Activated CD4-positive, alpha-beta T cell treated with anti-CD3 and anti-CD28 coated beads, Interleukin-2, amount 50 U/mL, for 48 hours (primary cell): ENCODE measurements at places on chromosomes 13 and 19.
A peak's percentile ranks its signal among the peaks of the same experiment; 100 is the strongest.

DNA sequence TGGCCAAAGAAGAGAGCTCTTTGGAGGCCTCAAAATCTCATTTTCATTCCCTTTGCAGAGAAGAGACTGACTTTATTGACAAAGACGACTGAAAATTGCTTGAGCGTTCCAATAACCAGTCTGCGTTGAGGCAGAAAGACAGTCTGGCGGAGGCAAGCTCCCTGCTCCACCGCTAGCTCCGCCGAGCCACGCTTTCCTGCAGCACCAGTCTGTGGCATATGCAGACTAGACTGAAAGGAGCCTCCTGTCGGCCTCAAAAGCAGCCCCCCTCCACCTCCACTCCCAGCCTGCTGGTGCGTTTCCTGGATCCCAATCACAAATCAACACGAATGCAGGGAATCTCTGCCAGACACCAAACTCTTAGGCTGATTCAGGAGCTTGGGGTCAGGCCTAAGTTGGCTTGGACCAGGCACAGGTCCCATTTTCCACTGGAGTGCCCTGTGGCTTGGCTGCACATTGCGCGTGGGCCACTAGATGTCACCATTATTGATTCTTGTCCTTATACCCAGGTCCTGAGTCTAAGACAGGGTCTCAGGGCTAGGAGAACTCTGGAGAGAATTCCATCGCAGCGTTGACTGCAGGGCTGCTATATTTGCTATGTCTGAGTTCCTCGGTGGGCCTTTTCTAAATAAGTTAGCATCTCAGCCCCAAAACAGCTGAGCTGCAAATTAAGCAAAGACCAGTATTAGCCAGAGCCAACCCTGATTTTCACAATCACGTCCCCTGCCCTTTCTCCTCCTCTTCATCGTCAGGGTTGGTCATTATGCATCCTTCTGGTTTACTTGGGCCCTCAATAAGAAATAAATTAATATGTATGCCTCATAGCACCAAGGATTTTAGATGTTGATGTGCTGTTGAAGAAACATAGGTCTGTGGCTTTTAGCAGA lies 5.2 kb upstream of the ZNF507 start:
- DNase-seq = peak; percentile 63

GRCh38 chr13:106376401-106377112 lies 158.9 kb downstream of the EFNB2 start:
- DNase-seq = no peak

DNA sequence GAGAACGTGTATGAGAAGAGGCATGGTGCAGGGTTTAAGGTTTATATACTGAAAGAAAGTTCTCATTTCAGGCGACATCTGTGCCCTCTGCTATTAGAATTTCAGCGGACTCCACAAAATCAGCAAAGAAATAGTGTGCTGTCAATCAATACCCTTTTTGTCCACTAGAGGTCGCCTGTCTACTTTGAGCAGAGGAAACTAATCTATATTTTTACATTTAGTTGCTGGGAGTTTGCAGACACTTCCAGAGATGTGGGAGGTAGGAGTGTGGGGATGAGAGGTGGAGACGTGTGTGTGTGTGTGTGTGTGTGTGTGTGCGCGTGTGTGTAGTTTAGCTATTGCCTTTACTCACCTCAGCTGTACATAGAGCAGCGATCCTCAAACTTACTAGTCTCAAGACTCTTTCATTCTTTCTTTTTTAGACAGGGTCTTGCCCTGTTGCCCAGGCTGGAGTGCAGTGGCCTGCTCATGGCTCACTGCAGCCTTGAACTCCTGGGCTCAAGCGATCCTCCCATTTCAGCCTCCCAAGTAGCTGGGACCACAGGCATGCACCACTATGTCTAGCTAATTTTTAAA lies 9.7 kb downstream of the INAFM1 start:
- DNase-seq = no peak

DNA sequence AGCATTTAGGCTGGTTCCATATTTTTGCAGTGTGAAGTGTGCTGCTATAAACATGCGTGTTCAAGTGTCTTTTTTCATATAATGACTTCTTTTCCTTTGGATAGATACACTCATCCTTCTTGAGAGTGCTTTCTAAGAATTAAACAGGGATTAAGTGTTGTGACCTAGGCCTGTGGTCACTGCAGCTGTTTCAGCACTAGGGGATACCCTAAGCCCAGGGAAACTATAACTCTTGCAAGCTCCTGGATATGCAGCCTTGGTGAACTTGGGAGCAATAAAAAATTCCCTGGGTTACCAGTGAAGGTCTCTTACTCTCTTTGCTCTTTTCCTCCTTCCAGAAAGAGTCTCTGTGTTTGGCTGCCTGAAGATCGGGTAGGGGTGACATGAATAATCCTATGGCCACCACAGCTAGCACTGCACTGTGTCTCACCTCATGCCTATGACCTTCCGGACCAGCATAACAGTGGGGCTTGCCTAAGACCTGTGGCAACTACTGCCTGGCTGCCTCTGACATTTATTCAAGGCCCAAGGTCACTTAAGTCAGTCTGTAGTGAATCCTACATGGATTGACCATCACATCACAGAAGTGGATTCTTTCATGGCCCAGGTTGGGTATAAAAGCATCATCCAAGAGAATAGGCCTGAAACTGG lies 799.7 kb downstream of the DACH1 start:
- DNase-seq = no peak

DNA sequence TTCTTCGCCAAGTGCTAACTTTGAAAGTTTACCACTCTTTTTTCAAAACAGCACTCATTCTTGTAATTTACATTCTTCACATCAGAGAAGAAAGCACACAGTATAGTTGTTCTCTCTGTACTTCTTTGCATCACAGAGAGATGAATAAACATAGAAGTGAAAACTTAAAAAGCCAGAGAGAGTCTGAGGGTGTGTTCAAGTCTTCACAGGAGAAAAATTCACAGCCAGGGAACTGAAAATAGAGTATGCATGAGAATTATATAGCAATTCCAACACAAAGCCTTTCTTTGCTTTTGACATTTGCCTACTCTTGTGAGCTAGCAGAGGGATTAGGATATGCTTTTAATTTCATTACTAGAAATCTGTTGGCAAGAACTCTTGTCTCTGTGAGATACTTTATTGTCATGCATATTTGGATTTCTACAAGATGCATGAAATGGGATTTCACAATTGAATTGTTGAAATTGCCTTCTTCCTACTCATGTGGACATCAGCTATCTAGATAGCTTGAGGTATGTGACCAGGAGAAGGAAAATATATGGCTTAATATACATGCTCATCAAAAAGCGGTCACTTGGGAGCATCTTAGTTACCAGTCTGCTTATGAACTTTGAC lies 166.1 kb downstream of the SLC7A1 start:
- no peak for DNase-seq

- DNase-seq = no peak
These were observed 672.5 kb upstream of the PCDH20 start for GRCh38 chr13:62088165-62088564.

DNA sequence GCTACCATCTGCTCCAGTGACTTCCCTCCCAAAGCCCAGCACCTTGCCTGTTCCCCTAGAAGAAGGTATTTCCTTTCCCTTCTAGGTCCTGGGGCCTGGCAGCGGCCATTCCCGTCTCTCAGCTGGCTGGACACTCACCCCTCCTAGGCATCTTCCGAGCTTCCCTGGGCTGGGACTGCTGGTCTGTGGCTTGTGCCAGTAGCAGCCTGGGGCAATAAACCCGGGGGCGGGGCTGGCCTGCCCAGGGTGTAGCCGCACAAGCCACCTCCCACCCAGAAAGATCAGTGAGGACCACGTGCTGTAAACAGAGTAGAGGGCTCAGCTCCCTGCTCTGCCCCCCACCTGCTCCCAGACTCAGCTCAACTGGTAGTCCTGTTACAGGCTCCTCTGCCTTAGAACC lies 15.0 kb downstream of the LIPE start:
- DNase-seq = no peak

GRCh38 chr19:38055655-38056521 lies 148.9 kb downstream of the SIPA1L3 start:
- no peak for DNase-seq

- no peak for DNase-seq
These were observed 1244.2 kb downstream of the DIAPH3 start for GRCh38 chr13:58919551-58919950.

DNA sequence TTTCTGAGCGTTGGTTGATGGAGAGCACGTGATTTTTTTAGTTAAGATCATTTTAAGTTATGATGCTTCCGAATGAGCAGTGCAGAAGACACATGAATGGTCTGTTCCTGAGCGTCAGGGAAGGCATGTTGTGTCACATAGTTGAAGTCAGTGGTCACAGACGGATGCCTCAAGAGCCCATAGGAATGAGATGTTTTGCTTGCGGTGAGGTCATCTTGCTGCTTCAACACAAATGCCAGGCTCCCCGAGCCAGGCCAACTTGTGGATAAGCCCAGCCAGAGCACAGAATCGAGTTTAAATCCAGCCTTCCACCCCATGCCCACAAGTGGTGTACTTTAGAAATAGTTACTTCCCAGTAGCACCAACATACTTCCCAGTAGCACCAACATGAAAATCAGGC lies 5.4 kb downstream of the UPF3A start:
- no peak for DNase-seq

- peak; percentile 98 for DNase-seq
These were observed 1.2 kb downstream of the LDLR start for GRCh38 chr19:11090264-11090996.

GRCh38 chr19:40091205-40092129 lies 724 bp upstream of the ZNF780A start:
- no peak for DNase-seq

DNA sequence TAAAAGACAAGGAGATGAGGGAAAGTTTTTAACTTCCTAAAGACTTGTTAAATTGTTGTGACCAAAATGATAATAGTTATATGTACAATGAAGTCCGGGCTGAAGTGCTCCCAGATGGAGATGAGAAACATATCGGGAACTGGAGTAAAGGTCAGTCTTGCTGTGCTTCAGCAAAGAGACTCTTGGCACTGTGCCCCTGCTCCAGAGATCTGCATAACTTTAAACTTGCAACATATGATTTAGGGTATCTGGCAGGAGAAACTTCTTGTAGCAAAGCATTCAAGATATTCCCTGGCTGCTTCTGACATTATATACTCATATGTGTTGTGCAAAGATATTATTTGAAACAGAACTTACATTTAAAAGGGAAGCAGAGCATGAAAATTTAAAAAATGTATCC lies 786.6 kb upstream of the SLITRK6 start:
- no peak for DNase-seq

DNA sequence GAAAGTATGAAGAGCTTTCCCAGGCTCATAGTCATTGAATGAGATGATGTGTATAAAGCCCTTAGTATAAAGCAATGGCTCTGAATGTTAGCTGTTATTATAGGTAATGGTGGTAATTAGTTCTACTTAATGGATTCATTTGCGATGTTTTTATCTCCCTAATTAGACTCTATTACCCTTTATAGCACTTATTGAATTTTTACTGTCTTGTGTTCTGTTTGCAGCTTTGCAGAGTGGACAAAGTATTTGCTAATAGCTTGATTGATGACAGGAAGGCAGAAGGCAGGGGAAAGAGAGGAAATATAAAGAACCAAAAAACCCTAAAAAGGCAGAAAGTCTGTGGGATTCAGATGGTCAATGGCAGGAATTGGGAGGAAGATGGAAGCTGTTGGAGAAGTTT lies 524.4 kb upstream of the SPRY2 start:
- DNase-seq = no peak

DNA sequence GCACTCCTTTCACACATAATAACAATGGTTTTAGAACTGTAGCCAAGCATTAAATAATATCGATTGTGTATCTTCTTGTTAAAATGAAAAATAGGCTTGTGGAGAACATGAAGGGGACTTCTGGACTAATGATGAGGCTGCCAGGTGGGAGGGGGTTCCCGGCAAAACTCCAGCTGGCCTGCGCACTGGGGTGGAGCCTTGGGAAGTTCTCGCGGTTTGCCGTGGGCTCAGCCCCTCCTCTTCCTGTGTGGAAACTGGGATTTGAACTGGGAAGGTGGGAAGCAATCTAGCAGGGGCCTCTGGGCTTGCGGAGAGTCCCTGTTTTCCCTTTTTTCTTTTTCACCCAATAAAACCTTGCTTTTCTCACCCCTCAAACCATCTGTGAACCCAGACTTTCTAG lies 113.7 kb upstream of the SLITRK1 start:
- DNase-seq = no peak

DNA sequence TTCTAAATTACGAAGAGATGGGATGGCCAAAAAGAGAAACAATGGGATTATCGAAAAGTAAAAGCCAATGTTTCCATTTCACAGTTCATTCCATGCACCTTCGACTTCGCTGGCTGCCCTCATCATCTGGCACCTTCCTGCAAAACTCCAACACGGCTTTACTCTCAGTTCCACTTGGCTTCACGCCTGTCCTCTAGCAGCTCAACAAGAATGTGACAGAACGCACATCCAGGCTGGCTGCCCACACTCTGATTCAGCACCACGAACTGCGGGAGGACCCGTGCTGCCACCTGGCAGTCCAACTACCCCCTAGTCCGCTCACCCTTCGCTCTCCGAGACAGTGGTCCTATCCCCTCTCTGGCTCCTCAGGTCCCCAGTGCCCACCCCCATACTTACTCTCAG lies 11.7 kb downstream of the ATP7B start:
- no peak for DNase-seq

DNA sequence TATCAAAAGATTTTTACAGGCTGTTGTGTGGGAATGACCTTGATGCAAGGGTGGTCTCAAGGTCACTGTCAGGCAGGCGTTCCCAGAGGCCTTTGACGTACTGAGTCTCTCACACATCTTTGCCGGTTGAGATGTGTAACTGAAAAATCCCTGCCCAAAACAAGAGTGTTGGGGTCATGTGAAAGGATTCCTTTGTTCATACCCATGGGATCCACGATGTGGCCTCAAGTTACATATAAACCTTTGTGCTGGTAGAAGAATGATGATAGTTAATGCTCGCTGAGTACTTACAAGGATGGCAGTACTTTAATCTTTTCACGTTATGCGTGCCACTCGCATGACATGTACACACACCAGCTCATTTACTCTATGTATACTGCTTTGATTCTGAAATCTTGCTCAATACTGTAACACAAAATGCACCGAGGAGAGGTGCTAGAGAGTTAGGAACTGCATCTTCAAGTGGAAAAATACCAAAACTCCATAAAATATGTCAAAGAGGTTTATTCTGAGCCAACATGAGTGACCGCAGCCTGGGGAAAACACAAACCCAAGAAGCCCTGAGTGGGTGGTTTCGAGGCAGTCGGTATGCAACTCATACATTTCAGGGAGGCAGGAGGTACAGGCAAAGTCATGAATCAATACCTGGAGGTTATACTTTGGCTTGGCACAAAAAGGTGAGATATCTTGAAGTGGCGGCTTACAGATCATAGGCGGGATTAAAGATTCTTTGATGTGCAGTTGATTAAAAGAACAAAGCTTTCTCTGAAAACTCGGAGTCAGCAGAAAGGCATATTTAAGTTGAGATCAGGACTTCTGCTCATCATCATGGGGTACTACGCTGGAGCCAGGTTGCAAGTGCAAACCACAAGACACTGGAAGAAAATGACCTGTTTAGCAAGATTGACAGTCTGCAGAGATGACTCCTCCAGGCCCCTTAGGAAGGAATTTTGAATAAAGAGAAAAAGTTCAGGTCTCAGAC lies 87.4 kb upstream of the ARHGEF7 start:
- DNase-seq = no peak

GRCh38 chr19:1235625-1236538 lies 1.9 kb downstream of the CBARP start:
- no peak for DNase-seq
